ENCODE measurements at places on chromosomes 1 and 21.

GRCh38 chr1:65894738-65895605 lies 102.3 kb downstream of the PDE4B start:
- DNase-seq = no peak

DNA sequence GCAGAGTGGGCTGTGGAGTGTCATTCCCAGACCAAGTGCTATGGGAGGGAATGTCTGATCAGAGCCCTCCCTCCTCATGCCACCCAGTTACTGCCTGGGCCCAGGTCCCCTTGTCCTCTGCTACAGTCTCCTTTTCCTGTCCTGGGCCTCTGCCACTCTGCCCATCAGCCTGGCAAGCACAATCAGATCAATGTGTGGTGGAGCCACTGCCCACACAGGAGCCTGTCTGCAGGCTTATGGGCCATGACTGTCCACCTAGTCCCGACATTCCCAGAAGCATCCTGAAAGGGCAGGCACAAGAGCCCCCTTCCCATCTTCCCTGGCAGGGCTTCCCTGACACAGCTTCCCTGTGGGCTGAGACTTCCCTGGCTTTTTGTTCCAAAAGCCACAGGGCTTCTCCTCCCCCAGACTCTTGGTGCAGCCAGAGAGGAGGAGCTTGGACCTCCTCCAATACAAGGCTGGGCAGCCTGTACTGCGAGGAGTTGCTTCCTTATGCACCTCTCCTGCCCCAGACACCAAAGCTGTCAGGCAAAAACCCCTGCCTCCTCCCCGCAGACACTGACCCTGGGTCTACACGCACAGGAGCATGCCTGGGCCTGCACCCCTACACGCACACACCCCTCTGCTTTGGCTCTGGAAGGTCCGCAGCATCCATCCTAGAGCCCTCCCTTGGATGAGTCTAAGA lies 29.2 kb upstream of the CNTN2 start:
- no peak for DNase-seq

DNA sequence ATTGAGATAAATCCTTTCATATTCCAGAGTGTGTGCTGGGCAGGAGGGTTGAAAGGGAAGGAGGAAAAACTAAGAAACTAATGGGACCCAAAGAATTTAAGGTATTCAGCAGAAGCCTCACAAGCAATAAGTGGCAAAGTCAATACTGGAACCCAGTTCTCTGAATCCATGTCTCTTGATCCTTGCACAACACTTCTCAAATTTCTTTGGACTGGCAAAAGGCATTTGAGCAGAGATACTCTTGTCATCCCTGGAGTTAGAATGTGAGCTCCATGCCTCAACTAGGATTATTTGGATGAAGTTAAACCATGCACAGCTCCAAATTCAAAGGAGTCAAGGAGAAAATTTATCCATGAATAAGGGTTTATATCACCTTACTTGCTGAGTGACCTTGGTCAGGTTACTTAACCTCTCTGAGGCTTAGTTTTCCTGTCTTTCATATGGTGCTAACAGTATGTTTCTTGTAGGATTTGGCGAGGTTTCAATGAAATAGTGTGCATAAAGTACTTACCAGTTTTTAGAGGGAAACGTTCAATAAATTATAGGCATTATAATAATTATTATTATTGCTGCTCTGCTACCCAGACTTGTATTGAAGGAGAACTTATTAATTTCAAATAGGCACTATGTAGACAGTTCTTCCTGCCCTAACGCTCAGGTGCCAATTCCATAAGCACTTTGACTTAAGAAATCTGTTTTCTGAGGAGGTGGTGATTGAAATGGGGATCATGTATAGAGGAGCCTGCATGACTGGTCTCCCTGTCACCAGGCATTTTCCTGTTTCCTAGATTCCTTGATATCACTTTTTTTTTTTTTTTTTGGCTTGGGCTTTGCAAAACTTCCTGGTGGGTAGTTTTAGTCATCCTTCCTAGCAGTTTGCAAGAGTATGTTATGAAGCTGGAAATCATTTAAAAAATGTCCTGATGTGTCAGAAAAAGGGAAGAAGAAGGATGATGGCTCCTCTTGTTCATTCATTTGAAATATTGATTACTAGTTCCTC lies 125.0 kb upstream of the JUN start:
- DNase-seq = no peak

DNA sequence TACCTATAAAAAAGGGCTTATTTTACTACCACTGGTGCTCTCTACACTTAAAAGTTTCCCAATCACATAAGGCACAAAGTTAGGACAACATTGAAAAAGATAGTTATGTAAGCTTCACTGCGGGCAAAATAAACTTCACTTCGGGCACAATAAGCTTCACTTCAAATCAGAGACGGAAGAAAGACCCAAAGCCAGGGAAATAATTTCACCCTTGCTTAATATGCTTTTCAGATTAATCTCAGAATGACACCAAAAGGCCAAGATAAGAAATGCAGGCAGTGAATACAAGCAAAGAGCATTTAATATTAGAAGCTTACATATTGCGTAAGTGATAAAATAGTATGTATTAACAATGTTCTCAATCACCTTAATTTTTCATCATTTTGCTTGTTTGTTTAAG lies 444.2 kb downstream of the SETD4 start:
- DNase-seq = no peak

GRCh38 chr1:76802094-76802493 lies 65.2 kb upstream of the ST6GALNAC5 start:
- no peak for DNase-seq

- DNase-seq = no peak
Observed at GRCh38 chr1:43258370-43258769, 11.4 kb upstream of the TMEM125 start.

All from HuH-7 (cell line).